ENCODE measurements at places on chromosomes 4 and X. TPM values are rescaled to one million over a fixed set of nuclear protein-coding genes. Genes with fewer than 3 reads are reported as not detected.

GRCh38 chr4:101835121-101835904 is 44.8 kb downstream of the BANK1 start:
- H3K36me3 ChIP-seq = no peaks in the 10 kb centered on the region
- H3K4me1 ChIP-seq = peaks cover 15% of the 10 kb centered on the region
- no peak overlapping the region for H3K27ac ChIP-seq
- peak; percentile 4 for DNase-seq

- no peaks in the 10 kb centered on the region for H3K4me1 ChIP-seq
- no peaks in the 10 kb centered on the region for H3K27me3 ChIP-seq
- H3K4me3 ChIP-seq = no peak overlapping the region
- no peak overlapping the region for H3K27ac ChIP-seq
- no peaks in the 10 kb centered on the region for H3K36me3 ChIP-seq
These were observed 28.5 kb upstream of the MAGEE1 start for GRCh38 chrX:76398970-76399369.

- H3K4me3 ChIP-seq = no peak overlapping the region
- no peak overlapping the region for H3K27ac ChIP-seq
- no peaks in the 10 kb centered on the region for H3K4me1 ChIP-seq
- DNase-seq = no peak
- H3K27me3 ChIP-seq = no peaks in the 10 kb centered on the region
These were observed 12.0 kb downstream of the TMSB4X start for GRCh38 chrX:12986886-12987285.

DNA sequence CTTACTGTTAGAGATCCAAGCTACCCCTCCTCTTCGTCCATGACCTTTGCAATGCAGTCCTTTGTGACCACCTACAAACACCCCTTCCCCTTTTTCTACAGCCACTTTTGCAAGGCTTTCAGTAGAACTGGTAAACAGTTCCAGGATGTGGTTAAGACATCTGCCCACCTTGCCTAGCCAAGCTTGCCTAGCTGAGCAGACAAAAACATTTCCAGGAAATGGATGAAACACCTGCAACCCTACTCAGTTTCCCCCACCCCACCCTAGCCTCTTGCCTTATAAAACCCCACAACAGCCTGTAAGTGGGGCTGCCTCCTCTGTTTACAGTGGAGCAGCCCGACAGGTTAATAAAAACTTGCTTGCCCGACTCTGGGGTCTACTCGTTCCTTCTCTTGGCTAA is 133.8 kb downstream of the ZC4H2 start:
- no peaks in the 10 kb centered on the region for H3K36me3 ChIP-seq
- H3K27me3 ChIP-seq = no peaks in the 10 kb centered on the region
- no peak overlapping the region for H3K4me3 ChIP-seq
- no peak for DNase-seq
- H3K4me1 ChIP-seq = no peaks in the 10 kb centered on the region

GRCh38 chrX:44072631-44073030 is 99.4 kb upstream of the NDP start:
- H3K27me3 ChIP-seq = no peaks in the 10 kb centered on the region
- DNase-seq = no peak
- no peaks in the 10 kb centered on the region for H3K36me3 ChIP-seq
- no peak overlapping the region for H3K4me3 ChIP-seq
- H3K27ac ChIP-seq = no peak overlapping the region
- no peaks in the 10 kb centered on the region for H3K4me1 ChIP-seq

- H3K27ac ChIP-seq = no peak overlapping the region
- peaks cover 13% of the 10 kb centered on the region for H3K4me1 ChIP-seq
- no peaks in the 10 kb centered on the region for H3K27me3 ChIP-seq
- no peaks in the 10 kb centered on the region for H3K36me3 ChIP-seq
These were observed 53.1 kb upstream of the HGFAC start for GRCh38 chr4:3388471-3389232.

- no peak overlapping the region for H3K4me3 ChIP-seq
- peaks cover 4% of the 10 kb centered on the region for H3K4me1 ChIP-seq
- no peak for DNase-seq
- no peak overlapping the region for H3K27ac ChIP-seq
- H3K27me3 ChIP-seq = no peaks in the 10 kb centered on the region
These were observed 40.8 kb downstream of the MGARP start for GRCh38 chr4:139239127-139239772.

- no peaks in the 10 kb centered on the region for H3K27me3 ChIP-seq
- no peak for DNase-seq
- H3K36me3 ChIP-seq = no peaks in the 10 kb centered on the region
- H3K27ac ChIP-seq = no peak overlapping the region
- H3K4me3 ChIP-seq = no peak overlapping the region
These were observed 975.7 kb upstream of the PABPC4L start for GRCh38 chr4:135177321-135177720.

The MAOA gene
- 6.1 TPM for total RNA-seq

Data from A673 (cell line).